ENCODE measurements at places on chromosomes 6 and 20.

DNA sequence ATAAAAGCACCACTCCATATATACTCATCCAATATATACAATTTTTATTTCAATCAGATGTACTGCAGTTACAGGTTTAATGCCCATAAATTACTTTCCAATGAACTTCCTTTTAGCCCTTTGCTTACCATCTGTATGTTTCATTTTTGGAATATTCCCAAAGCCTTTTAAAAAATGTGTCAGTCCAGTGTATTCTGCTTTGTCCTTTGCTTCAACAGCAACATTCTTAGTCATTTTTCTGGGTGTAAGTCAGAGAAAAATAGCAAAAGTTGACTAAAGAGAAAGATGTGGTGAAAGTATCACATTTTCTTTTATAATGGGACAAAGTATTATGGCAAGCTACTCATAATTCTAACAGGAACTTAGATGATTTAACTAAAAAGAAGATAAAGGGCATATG, 15.2 kb downstream of the DSE start:
- no peak for DNase-seq

GRCh38 chr6:25962149-25963127, at the start of gene TRIM38:
TRIM38 (plus strand) TSS chr6:25962802; CDS start chr6:25966523, 3,721 bp downstream.
- no peak for DNase-seq

GRCh38 chr6:138752017-138752416, 21.6 kb upstream of the CCDC28A start:
- DNase-seq = no peak

- no peak for DNase-seq
Measured at GRCh38 chr6:107626645-107627044, 136.7 kb downstream of the SOBP start.

GRCh38 chr6:166657531-166657930, 30.5 kb upstream of the RPS6KA2 start:
- no peak for DNase-seq

DNA sequence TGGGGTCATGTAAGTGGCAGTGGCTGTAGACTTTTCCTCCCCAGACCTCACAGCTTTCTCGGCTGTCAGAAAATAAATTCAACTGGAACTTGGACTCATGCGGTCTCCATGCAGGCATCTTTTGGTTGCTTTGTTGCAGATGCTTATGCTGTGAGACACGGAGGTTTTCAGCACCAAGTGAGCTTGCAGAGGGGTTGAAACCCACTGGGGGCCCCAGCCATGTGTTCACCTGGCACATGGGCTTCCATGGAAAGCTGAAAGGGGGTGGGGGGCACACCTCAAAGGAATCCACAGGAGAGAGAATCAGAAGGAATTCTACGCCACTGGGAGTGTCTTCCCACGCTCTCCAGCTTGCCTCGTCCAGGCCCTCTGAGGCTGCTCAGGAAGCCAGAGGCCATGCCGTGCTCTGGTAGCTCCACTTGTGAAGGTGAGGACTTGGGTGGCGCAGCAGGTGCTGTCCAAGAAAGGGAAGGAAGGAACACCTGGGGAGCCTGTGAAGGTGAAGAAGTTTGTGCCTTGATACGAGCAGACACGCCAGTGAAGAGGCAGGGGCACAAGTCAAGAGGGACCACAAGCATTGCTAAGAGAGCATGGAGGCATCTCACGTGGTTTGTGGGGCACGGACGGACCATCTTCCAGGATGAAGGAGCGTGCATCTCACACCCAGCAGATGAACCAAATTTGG, 134.3 kb upstream of the PMEPA1 start:
- DNase-seq = no peak

- DNase-seq = no peak
Measured at GRCh38 chr6:157755746-157756411, 67.2 kb upstream of the SNX9 start.

GRCh38 chr20:19760371-19760721, 2.3 kb downstream of the RIN2 start:
- DNase-seq = no peak

DNA sequence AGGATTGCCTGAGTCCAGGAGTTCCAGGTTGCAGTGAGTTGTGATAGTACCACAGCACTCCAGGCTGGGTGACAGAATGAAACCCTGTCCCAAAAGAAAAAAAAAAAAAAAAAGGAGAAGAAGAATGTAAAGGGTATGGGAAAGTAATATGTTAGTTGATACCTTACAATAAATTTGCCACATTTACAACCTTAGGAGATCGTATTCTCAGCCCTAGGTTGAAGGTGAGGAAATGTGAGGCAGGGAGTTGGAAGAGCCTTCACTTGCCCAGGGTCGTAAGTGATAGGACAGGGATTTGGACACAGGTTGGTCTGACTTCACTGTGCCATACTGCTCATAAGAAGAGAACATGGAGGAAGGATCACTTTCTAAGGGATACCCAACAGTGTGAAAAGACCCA, 68.6 kb downstream of the BMP6 start:
- no peak for DNase-seq

GRCh38 chr6:19024737-19025136, 637.6 kb downstream of the RNF144B start:
- DNase-seq = peak; percentile 58

GRCh38 chr6:38244869-38245268, 394.9 kb downstream of the BTBD9 start:
- no peak for DNase-seq

DNA sequence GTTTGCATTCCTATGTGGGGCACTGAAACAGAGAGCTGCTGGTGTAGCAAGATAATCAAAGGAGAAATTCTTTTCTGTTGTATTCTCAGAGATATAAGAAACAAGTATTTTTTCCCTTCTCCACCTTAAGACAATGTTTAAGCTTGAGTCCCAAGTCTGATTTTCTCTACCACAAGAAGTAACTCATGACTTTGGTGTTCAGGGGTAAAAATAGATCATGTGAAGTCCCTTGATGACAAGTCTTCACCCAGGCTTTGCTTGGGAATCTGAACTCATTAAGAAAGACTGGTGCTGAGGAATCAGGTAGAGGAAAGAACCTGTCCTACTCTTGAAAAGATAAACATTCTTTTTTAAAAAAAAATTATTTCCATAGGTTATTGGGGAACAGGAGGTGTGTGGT, 205.6 kb downstream of the ALDH8A1 start:
- DNase-seq = no peak

GRCh38 chr6:138035070-138035469, 72.1 kb downstream of the PERP start:
- DNase-seq = no peak

DNA sequence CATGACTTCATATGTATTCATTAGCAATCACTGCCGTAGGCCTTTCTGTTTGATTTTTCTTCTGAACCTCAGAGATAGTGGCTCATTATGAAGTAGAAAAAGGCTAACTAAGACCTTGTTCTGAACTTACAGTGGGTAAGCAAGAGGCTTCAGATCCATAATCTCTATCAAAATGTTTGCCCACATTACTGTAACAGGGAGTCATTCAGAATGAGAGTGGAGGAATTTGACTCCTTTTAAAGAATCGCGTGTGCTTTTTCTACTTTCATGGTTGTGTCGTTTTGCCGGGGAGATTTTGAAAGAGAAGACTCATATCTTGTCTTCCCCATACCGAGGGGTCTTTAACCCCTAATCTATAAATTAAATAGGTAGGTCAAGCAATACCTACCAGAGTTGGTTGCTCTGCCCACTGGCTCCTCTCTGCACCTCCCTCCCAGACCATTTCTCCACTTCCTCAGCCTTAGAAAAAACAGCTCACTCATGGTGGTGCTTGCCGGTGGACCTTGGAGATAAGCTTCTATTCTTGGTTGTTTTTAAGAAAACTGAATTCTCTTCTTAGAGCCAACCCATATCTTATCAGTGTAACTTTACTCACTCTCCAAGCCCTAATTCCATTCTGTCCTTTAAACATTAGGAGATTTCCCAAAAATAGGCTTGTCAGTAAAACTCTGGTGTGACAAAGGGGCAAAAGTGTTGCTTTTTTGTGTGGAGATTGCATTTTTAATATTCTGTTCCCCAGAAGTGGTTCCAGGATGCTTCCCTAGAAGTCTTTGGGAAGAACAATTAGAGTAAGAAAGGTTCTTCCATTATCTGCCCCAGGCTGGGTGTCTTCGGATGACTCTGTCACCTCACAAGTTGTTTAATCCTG, 56.6 kb downstream of the E2F3 start:
- DNase-seq = no peak

DNA sequence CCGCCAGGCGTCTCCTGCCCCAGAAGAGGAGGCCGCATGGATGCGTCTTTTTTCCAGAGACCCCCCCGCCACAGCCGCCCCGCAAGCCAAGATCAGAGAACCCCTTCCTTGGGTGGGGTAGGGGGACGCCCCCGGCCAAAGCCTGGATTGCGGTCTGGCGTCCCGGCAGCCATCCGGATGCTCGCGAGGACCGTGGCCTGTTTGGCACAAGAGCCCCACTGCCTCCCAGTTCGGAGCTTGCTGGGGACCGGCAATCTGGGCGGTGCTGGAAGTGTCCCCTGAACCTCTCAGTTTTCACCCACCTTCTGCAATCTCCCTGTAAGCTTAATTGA, 924 bp downstream of the FAM162B start:
- no peak for DNase-seq

DNA sequence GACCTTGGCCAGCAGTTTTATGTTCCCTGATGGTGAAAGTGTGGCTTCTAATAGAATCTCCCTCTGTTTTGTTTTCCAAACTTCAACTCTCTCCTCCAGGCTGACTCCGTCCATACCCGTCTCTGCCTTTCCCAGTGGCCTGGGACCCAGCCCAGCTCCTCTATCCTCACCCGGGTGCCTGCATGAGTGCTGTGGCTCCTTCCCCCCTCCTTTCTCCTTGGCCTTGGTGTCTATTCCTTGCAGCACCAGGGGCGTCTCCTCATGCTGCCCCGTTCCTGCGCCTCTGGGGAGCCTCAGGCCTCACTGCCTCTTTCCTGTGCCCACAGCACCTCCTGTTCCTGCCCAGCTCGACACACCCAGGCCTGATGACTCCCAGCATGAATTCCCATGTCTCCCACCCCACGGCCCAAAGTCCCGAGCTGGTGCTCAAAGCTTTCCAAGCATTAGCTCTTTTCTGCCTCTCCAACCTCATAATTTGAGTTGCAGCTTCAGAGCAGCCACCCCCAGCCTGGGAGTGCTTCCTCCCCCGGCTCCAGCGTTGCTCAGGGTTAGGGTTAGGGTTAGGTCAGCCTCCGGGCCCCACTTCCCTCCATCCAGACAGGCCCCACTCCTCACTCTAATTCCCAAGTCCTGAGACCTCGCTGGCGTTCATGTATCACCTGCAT, 56.3 kb upstream of the AFDN start:
- DNase-seq = no peak

GRCh38 chr6:100464162-100464851, 414 bp downstream of the SIM1 start:
- no peak for DNase-seq

DNA sequence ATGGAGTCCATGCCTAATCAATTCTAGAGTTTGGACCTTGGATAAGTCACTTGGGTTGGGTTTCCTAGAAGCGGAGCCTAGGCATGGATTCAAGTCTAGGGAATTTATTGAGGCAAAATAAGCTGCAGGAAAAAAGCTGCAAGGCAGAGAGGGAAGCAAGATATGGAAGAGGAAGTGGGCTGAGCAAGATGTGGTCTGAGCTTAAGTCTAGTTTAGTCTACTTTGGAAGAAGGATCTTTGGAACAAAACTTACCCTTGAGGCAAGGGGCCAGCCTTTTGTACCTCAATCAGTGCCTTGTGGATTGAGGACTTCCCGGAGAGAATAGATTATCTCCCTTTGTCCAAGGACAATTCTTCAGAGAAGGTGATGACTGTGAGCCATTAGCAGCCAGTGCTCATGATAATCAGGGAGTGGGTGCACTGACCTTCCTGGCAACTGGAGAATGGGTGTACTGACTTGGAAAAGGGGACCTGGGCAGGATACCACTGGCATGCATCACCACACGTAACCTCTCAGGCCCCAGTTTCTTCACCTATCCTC, 10.9 kb downstream of the ZSCAN9 start:
- no peak for DNase-seq

DNA sequence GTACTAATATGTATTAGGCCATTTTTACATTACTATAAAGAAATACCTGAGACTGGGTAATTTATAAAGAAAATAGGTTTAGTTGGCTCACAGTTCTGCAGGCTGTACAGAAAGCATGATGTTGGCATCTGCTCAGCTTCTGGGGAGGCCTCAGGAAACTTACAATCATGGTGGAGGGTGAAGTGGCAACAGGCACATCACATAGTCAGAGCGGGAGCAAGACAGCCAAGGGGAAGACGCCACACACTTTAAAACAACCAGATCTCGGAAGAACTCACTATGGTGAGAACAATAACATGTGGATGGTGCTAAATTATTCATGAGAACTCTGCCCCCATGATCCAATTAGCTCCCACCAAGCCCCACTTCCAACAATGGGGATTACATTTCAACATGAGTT, 41.3 kb upstream of the CEP162 start:
- DNase-seq = no peak

- DNase-seq = no peak
Measured at GRCh38 chr6:105839266-105839665, 246.9 kb upstream of the PRDM1 start.

GRCh38 chr6:8462694-8463093, 27.3 kb upstream of the SLC35B3 start:
- no peak for DNase-seq

- peak; percentile 54 for DNase-seq
Measured at GRCh38 chr6:37535759-37536490, 36.2 kb upstream of the CCDC167 start.

GRCh38 chr6:127590344-127590743, 13.4 kb downstream of the C6orf58 start:
- DNase-seq = no peak

DNA sequence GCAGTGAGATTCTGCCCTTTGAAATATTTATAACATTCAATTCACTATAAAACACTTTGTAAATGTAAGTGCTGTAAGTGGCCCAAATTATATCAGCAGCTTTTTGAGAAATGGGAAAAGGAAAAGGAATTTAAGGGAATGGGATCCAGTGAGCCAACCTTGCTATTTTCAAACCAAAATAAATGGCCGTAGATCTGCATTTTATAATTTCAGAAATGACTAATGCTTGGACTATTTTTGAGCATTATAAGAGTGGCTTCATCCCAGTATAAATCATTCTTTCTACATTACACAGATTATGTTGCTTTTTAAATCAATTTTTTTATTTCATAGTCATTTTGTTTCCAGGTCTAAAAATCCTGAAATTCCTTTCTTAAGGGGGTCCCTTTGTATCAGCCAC, 49.2 kb downstream of the ANKRD6 start:
- DNase-seq = no peak

- no peak for DNase-seq
Measured at GRCh38 chr6:5486214-5486613, 224.9 kb downstream of the FARS2 start.

DNA sequence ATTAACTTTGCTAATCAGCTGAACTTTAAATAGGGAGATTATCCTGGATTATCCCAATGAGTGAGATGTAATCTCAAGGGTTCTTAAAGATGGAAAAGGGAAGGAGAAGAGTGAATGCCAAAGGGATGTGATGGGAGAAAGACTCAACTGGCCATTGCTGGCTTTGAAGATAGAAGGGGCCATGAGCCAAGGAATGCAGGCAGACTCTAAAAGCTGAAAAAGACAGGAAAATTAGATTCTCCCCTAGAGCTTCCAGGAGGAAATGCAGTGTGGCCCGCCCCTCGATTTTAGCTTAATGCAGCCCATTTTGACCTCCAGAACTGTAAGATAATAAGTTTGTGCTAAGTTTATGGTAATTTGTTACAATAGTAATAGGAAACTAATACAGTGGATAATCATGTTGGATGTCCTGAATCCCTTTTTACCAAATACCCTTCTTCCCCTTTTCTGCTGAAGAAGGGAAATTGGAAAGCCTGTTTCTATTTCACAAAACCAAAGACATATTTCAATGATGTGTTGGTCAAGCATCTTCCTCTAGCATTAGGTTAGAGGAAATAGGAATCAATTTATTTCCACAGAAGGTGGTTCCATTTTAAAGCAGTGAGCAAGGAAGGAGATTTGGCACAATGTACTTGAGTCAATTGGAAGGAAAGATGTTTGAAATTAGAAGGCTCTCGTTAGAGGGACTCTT, 3.3 kb upstream of the HDDC2 start:
- DNase-seq = no peak
